ENCODE measurements at places on chromosomes 16 and 17.

DNA sequence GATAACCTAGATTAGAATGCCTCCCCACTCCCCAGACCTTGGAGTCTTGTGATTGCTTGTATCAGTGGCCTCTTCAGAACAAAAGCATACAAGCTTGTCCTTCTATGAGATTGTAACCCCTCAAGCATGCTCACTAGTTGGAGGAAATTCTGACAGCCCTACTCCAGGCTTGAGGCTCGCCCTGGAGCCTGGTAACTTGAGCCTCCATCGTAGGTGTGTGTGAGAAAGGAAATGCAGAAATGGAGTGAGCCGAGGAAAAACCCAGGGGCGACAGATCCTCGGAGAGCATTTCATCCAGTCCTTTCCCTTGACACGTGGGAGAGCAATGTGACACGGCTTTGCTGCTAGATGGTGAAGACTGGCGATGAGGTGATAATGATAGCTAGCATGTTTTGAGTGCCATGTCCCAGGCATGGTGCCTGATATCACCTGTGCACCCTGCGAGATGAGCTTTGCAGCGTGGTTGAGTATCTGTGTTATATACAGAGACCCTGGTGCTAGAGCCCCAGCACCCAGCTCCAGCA is 31.2 kb downstream of the GNAO1 start:
- no peak for DNase-seq

- no peak for DNase-seq
These were observed 1.3 kb downstream of the SNN start for GRCh38 chr16:11669380-11670146.

DNA sequence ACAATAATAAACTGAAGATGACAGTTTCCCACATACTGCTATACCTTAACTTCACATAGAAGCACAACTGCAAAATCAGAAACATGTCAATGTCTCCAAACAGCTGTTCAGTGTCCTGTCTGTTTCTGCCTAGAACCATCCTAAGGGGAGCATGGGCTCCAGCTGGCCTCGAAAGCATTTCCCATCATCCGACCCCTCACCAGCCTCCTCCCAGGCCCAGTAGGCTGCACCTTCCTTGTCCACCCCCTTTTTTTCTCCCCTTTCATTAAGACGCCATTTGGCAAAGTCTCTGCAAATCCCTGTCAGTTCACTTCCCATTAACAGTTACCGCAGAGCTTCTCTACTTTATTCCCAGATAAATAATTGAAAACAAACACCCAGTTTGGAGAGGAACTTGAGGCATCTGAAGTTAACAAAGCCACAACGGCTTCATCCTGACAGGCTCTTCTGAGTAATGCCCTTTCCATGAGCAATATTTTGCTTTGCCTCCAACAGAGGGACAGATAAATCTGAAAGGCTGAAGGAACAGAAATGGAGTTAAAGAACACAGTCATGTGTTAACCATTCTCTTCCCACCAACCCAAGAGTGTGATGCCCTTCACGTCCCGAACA is 65.3 kb downstream of the SLC39A11 start:
- DNase-seq = no peak

GRCh38 chr16:22728167-22728836 is 85.7 kb upstream of the HS3ST2 start:
- DNase-seq = no peak
